ENCODE measurements at places on chromosomes 6 and 20.

DNA sequence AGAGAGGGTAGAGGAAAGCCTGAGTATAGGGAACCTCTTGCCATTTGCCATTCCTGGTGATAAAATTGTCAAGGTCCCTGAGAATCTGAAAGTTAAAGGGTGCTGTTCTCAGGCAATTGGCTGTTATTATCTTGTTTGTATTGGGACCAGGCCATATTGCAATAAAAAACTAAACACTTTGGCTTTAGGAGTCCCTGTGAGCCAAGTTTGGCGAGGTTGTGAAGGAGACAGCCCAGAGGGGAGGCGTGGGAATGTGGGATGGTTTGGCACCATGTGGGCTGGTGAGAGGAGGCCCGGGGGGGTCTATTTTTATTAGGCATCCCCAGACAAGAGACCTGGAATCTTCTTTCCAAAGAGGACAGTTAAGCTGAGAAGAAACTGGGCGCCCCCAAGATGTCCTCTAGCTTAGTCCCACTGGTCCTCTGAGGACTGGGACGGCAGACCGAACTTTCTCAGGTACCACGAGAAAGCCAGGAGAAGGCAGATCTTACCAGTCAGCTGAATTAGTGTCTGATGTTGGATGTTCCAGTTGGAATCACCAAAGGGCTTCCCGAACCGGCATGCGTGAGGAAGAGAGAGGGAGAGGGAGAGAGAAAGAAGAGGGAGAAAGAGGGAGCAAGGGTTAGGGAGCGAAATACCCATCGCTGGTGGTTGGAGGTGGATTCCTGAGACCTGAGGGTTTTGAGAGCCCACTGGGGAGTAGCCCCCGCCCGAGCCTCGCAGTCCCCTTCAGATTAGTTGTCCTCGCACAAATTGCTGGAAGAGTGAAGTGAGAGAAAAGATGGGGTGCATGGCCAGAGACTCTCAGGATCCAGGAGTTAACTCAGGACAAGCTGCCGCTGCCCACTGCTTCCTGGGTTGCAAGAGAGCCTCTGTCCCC is 24.4 kb downstream of the DYNLT1 start:
- DNase-seq: no peak

GRCh38 chr6:153956808-153957207 is 82.2 kb upstream of the OPRM1 start:
- DNase-seq: no peak

GRCh38 chr6:2812695-2813094 is 29.0 kb downstream of the SERPINB1 start:
- no peak for DNase-seq

GRCh38 chr6:106829451-106829850 is 145.1 kb downstream of the CD24 start:
- no peak for DNase-seq

DNA sequence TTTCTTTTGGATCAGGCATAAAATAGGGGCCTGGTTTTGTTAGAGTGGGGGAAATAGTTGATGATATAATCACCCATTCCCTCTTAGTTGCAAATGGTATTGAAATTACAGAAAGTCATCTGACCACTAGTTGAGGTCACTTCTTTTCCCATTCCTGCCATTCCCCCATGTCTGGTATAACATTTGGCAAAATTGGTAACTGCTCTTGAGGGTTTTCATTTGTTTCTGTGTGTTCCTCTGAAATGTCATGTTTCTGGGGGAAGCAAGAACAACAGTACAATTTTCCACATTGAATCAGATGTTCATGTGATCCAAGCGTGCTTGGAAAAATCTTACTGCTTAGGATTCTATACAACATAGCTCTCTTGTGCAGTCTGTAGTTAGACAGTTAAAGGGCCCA is 7.3 kb downstream of the AIG1 start:
- DNase-seq: no peak

- peak; percentile 72 for DNase-seq
Observed at GRCh38 chr6:134123666-134124208, 71.3 kb upstream of the SLC2A12 start.

DNA sequence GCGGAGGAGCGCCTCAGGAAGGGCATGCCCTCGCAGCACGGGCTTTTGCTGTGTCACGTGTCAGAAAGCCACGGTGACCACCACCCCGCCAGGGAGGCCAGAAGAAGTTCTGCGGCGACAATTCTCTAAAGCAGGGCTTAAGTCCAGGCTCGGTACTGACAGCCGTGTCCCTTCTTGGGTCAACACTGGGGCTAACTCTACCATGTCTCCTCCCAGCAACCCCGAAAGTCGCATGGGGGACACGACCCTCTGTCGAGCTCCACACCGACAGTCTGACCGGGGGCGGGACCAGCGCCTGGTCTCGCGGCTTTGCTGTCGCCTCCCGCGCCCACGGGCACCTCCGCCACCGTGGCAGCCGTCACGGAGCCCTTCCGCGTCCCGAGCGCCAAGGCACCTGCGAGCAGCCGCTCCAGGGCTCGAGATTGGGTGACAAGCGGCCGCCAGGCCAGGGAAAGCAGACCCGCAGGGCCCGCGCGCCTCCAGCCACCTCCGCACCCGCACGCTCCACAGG is 534 bp downstream of the NANP start:
- DNase-seq: no peak

DNA sequence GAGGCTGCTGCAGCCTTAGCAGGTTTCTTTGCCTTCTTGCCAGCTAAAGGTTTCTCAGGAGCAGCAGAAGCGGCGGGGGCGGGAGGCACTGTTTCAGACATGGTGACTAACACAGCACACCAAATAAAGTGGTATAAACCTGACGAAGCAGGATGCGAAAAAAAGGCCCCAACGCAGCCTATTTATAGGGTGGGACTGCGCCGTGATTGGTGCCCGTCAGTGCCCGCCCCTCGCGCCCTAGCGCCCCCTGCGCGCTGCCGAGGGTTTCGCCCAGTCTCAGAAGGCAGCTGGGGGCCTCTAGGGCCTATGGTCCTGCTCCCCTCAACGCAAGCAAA is 55.0 kb downstream of the TRIM38 start:
- no peak for DNase-seq

DNA sequence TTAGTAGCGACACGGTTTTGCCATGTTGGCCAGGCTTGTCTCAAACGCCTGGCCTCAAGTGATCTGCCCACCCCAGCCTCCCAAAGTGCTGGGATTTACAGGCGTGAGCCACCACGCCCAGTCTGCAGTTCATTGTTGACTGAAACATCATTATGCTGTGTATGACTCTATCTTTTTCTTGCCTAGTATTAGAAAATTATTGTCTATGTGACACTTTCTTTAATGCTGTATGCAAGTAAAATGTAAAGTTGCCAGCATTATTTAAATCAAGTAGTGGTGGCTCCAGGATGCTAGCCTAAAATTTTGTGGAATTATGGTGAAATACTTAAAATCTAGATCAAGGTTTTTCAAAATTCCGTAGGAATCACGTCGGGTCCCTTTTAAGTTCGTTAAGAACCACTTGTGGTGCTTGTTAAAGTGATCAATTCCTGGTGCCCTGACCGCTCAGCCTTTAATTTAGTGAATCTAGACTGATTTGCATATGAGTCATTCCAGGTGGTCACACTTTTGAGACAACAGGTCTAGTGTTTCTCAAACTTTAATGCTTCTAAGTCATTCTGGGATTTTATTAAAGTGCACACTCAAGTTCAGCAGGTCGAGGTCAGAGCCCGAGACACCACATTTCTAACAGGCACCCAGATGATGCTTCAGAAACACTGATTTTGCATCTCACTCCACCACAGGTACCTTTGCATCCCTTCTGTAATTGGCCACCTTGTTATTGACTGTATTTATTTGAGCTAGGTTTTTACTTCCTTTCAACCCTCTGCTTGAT is 132.6 kb upstream of the MTHFD1L start:
- no peak for DNase-seq

DNA sequence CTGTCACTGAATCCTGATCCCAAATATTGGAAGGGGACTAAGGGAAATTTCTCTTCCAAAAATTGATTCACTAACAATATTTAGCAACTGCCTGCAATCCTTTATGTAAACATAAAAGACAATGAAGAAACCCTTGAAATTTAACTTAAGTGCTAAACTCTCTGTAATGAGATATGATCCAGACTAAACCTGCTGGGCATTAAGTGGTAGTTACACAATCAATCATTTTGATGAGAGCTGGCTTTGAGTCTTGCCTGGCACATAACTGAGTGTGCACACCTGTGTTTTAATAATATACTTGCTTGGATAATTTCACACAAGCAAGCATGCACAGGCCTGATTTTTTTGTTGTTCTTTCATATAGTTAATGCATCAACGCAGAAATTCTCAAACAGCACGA is 9.8 kb upstream of the ZFP64 start:
- DNase-seq: peak; percentile 70

GRCh38 chr20:35648836-35649235 is 15.9 kb downstream of the CPNE1 start:
- no peak for DNase-seq

- DNase-seq: no peak
Observed at GRCh38 chr6:129890164-129890563, 29.0 kb upstream of the TMEM244 start.

- DNase-seq: no peak
Observed at GRCh38 chr6:79833264-79833963, 113.9 kb downstream of the ELOVL4 start.

DNA sequence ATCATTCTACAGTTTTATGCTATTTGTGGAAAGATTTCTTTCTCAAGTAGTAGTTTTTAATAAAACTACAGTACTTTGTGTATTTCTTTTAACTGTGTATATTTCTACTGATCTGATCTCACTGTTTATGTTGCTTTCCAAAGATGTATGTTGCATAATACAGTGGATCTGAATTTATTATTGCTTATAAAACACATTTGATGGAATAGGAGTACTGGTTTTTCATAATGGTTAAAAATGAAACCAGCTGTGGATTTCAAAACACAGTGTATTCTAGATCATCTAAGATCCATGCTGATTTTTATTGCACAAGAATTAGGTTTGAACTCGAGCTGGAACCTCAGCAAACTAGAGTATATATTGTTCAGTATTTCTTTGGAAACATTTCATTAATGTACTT is 8.0 kb downstream of the NKX2-4 start:
- no peak for DNase-seq

DNA sequence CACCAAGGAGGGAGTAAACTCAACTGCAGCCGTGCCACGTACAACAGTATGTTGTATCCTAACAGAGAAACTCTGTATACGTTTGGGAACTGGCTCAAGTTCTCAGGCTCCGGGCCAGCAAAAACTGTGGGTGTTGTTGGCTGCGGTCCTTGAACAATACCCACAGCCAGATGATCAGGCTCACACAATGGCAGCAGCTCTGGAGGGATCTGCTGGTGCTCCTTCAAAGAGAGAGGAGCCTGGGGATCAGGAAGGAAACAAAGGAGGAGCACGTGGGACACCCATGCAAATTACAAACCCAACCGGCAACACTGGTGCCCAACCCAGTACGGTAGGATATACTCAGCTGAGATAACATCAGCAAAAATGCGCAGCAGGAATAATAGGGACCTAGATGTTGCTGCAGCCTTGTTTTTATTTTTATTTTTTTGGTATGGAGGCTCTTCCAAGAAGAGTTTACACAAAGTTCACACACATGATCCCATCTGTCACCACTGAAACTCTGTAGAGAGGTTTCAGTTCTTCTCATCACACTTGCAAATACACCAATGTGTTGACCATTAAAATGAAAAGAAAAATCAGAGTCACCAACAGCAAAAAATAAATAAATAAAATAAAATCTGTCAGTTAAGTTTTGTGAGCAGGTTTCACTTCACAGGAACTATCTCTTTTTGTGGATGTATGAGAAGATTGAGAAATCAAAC is 41.2 kb upstream of the PDE10A start:
- DNase-seq: no peak

DNA sequence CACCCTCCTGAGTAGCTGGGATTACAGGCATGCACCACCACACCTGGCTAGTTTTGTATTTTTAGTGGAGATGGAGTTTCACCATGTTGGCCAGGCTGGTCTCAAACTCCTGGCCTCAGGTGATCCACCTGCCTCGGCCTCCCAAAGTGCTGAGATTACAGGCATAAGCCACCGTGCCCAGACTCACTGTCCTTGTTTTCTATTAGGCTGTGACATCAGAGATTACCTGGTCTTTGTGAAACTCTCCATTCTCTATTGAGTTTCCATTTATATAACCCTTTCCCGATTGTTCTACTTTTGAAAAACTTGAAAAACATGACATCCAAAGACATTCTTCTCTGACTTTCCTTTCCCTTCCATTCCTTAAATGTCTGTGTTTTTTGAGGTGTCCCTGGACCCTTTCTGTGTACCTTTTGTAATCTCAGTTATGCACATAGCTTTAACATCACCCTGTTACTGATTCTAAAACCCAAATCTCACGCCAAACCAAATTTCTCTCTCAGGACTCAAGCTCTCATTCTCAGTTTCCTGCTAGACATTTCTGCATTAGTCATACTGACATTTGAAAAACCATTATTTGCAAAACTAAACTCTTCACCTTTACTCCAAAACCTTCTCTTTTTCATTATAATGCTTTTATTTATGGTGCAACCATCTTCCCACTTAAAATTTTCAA is 137.0 kb downstream of the KHDC1L start:
- no peak for DNase-seq

All from NCI-H774 (cell line).